T-helper 22 cell (primary cell): ENCODE measurements at places on chromosomes 16 and 17.
A peak's percentile ranks its signal among the peaks of the same experiment; 100 is the strongest.

GRCh38 chr17:57363998-57364643 lies 107.8 kb downstream of the MSI2 start:
- DNase-seq, result no peak

GRCh38 chr17:15462976-15463772 lies 4.2 kb downstream of the CDRT4 start:
- DNase-seq, result no peak

DNA sequence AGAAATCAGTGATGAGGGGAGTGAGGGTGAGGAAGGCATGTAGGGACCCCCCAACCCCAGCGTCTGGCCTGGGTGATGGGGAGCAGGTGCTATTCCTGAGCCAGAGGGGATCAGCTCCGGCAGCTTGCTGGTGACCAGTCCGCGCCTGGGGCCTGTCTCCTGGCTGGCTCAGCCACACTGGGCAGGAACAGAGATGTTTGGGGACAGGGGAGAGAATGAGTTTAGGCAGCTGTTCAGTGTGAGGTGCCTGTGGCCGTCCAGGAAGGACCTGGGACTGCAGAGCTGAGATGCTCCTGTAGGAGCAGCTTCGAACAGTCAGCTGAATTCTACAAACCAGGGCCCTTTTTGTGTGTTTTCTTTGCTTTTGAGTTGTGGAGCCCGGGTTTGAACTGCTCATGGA lies 23.2 kb upstream of the SPNS2 start:
- DNase-seq, result no peak

GRCh38 chr17:73474370-73474988 lies 162.7 kb upstream of the CDC42EP4 start:
- DNase-seq, result no peak

- DNase-seq, result no peak
These were observed 86.8 kb downstream of the NTN1 start for GRCh38 chr17:9108146-9108545.

DNA sequence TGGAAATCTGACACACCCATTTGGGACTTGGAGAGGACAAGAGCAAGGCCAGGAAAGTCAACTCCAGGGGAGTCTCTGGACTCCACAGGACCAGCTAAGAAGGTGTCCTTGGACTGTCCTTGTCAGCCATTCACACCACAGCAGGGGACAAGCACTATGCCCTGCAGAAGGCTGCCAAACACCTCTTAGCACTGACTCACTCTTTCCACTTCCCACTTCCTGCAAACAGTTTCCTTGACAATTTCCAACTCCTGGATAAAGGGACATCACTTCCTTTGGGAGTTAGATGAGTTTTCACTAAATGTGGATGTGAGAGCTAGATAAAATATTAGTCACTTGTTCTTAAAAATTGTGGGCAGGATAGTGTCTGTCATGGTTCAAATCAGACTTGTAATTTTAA lies 37.8 kb upstream of the BCAR1 start:
- no peak for DNase-seq

GRCh38 chr17:11853321-11854151 lies 143.7 kb downstream of the ZNF18 start:
- DNase-seq, result no peak

DNA sequence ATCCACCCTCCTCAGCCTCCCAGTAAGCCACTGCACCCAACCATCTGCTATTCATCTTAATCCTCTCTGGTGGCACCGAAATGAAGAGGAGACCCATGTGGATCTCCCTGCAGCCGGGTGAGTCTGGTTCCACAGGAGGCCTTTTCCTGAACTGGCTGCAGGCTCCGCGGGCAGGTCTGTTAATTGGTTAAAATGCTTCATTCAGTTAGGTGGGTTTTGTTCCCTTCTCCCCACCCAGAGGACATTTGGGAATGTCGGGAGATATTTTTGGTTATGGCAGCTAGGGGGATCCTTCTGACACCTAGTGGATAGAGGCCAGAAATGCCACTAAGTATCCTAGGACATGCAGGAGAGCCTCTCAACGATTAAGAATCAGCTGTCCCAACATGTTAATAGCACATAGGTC lies 16.7 kb downstream of the C16orf54 start:
- DNase-seq, result no peak

DNA sequence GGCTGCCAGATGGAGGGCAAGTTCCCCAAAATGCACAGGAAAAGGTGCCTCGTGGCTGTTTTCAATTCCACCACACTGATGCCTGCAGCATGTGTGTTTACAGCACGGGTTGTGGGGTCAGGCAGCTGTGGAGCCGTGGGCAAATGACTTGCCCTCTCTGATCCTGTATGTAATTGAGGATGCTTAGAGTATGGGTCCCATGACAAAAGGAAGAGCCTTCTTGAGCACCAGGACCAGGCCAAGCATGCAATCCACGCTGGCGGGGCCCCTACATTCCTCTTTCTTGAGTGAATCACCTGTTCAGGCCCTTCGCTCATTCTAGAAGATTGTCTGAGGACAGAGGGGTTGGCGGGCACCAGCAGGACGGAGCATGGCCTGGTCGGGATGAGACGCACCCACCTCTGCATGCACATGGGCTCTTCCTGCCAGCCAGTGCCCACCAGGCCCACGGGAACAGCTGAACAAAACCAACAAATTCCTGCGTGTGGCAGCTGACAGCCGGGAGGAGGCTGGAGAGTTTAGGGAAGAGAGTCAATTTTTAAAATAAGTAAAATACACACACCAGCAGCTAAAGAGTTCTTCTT lies 1.4 kb upstream of the CTRB2 start:
- DNase-seq, result no peak

DNA sequence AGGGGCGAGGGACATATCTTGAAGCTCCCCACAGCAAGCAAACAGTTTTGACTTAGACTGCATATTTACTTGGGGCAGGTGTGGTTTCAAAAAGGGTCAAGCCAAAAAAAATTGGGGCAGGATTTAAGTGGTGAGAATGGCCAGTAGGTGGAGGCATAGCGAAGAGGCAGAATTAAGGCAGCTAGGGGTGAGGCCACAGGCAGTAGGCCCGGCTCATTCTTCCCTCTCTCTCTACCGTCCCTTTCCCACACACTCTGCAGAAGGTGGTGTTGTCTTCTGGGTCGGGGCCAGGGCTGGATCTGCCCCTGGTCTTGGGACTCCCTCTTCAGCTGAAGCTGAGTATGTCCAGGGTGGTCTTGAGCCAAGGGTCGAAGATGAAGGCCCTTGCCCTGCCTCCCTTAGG lies 2.6 kb downstream of the SHBG start:
- no peak for DNase-seq

DNA sequence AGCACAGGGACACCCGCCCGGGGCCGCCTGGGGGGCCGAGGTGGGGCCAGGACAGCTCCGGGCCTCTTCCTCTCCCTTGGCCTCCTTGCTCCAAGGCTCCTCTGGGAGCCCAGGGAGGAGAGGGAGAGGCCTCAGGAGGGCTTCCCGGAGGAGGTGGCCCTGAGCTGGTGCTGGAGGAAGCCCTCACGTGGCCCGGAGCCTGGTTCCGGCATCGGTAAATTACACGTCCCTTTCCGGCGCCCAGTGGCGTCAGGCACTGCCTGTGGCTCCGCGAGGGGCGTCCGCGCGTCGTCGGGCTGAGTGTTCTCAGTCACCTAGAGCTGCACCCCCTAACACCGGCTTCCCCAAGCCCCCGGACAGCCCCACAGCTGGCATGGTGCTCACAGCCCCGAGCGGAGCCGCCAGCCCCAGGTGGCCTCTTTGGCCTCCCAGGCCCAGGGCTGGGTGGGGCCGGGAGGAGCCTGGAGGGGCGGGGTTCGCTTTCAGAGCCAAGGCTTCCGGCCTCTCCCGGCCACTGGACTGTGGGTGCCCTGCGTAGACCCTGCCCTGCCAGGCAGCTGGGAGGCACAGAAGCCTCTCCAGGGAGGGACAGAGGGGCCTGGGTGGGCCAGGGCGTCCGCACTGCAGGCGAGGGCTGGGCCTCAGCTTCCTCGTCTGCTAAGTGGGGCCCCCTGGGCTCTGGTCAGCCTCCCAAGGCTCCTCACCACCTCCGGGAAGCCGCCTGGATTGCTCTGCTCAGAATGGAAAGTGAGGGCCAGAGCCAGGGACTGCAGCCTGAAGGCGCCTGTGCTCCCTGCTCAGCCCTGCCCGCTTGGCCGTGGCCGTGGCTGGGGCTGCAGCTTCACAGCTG lies 27.9 kb upstream of the SSTR5 start:
- DNase-seq, result no peak

GRCh38 chr17:2718150-2718938 lies 6.8 kb upstream of the CLUH start:
- no peak for DNase-seq

- peak; percentile 41 for DNase-seq
These were observed 5.7 kb downstream of the TRIM47 start for GRCh38 chr17:75872434-75873351.

- DNase-seq, result no peak
These were observed 170.8 kb downstream of the BANP start for GRCh38 chr16:88121886-88122580.

DNA sequence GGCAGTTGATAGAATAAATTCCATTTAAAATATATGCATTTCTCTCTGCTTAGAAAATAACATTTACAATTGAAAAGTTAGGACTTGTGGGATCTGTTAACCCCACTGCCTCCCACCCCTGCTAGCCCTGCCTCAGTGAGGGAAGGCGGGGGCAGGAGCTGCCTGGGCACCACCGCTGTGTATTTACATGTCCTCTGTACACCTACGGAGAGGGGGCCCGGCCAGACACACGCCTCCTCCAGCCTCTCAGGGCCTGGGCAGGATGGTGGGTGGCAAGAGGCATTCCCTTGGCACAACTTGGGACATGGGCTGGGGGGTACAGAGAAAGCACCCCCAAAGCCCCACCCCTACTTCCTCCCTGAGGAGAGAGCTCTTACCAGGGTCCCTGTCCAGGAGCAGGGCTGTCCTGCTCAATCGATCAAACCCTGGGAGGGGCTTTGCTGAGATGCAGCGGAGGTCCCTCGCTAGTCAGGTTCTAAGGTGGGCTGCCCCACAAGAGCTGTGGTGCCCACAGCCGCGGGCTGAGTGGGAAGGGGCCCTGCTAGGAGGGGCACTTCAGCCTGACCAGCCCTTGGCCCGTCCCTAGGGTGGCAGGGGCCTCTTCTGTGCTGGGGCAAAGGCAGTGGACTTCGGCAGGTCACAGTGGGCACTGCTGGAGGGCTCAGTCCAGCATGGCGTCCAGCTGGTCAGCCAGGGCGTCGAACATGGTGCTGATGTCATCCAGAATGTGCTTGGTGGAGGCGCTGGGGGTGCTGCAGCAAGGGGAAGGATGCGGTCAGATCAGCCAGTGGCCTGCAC lies 14.7 kb downstream of the CASKIN2 start:
- DNase-seq, result no peak

GRCh38 chr16:560701-561412 lies 663 bp downstream of the PRR35 start:
- DNase-seq, result no peak

- DNase-seq, result no peak
These were observed 360.4 kb downstream of the SEC14L1 start for GRCh38 chr17:77501101-77501566.

DNA sequence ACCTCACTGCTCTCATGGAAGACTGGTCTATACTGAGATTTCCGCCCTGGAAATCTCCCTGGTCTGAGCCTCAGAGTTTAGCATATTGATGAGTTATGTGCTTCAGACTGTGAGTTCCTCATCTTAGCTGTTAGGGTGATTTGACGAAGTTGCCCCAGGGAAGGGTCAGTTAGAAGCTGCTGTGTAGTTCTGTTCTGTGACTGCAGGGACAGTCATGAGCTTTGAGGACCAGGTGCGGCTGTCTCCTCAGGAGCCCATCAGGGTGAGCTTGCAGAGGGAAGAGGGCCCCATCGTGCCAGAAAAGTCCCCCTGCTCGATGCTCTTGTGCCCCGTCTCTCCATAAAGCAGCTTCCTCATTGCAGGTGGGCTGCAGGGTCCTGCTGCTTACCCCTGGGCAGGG lies 28.3 kb upstream of the IL17C start:
- no peak for DNase-seq

- DNase-seq, result no peak
These were observed 76.3 kb upstream of the TBC1D3K start for GRCh38 chr17:37847811-37848331.

- no peak for DNase-seq
These were observed 105.8 kb downstream of the SNX29 start for GRCh38 chr16:12082226-12082887.

DNA sequence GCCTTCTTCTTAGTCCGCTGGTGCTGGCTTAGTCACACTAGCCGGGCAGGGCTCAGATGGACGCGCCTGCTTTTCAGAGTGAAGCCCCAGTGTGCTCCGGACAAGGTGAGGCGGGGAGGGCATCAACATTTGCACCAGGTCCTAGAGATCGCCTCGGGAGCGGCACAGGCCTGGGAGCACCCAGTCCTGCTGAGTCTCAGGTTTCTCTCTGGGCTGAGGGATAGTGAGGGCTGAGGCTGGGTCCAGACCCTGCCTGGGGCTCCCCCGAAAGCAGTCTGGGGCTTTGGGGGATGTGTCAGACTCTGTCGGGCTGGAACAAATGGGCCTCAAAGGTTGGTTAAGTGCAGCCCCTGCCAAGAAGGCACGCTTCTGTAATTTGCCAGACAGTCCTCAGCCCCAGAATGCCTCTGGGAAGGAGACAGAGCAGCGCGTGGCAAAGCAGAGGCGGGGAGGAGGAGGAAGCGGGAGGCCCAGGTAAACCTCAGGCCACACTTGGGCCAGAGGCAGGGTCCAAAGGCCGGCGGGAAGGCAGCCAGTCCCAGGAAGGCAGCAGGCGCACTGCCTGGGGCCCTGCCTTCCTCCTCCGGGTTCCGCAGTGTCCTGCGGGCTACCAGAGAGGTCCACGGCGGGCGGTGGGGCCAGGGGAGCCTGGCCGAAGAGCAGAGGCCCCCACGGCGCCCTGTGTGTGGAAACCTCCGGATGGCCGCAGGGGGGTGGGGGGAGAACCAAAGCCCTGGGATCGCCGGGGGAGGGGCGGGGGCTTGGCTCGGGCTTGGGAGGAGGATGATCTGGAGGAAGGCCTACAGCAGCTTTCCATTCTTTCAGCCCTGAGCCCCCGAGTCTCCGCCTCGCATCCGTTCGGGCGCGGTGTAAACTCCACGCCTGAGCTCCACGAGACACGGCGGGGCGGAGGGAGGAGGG lies 39.5 kb upstream of the ATP2A3 start:
- no peak for DNase-seq

GRCh38 chr16:84531671-84532111 lies 27.2 kb upstream of the MEAK7 start:
- no peak for DNase-seq
